ENCODE measurements at places on chromosomes 3 and 15.

DNA sequence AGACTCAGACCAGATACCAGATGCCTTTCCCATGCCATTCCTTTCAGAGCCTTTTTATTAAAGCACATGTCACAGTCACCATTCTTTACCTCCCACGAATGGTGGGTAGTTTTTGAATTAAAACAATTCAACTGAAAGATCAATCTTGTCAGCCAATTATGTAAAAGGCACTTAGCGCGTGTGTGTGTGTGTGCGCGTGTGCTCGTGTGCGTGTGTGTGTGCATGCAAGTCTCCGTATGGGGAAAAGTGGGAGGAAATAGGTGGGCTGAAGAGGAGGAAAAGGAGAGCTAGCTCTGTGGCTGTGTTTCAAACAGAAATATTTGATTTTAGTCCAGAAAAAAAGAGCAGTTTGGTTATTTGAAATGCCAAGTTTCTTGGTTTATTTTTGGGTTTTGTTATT lies 177.2 kb downstream of the KCNAB1 start:
- DNase-seq = no peak

GRCh38 chr3:133853063-133853924 lies 42.4 kb downstream of the RAB6B start:
- no peak for DNase-seq

- no peak for DNase-seq
Observed at GRCh38 chr3:4575381-4575780, 82.2 kb downstream of the ITPR1 start.

GRCh38 chr15:88834211-88834812 lies 31.1 kb downstream of the ACAN start:
- no peak for DNase-seq

GRCh38 chr3:46838301-46838700 lies 24.9 kb downstream of the MYL3 start:
- no peak for DNase-seq

GRCh38 chr15:101058735-101059134 lies 139.6 kb downstream of the LRRK1 start:
- DNase-seq = no peak

DNA sequence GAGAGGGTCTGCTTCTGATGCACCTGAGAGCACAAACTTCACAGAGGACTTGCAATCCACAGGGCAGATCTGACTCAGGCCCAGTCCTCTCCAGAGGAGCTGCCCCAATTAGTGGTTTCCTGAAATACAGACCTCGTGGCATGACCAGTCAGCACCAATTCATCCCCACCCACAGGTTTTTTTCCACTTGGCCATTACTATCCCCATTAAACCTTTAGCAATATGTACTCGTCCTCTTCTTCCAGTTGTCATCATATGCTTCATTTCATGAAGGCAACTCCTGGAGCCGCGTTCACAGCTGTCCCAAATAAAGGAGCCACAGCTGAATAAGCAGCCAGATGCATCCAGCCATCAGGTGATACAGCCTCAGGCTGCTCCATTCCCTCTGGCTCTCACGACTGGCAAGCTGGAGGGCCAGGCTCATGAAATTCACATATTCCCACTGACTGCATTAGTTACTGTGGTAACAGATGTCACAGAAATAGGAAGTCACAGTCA lies 163.1 kb downstream of the FMN1 start:
- no peak for DNase-seq

DNA sequence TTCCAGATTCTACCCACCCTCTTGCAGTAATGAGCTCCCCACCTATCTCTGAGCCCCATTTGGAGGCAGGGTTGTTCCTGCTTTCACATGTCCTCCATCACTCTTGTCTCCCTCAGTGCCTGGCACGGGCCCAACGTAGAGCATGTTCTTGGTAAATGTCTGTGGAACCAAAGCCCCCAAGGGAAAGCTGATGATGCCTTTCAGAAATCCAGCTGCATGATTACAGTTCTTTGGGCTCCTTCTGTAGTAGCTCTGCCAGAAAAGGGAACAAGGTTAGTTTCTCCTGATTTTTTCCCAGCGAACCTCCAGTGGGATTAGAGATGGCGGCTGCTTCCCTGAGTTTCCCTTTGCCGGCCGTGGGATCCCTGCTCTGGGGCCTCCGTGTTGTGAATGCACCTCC lies 39.3 kb downstream of the CGNL1 start:
- DNase-seq = no peak

- DNase-seq = no peak
Observed at GRCh38 chr15:77018796-77019505, 24.0 kb downstream of the PSTPIP1 start.

GRCh38 chr15:40054855-40055575 lies 16.0 kb upstream of the SRP14 start:
- no peak for DNase-seq

GRCh38 chr3:15097891-15098290 lies 1.1 kb downstream of the RBSN start:
- peak; percentile 17 for DNase-seq

DNA sequence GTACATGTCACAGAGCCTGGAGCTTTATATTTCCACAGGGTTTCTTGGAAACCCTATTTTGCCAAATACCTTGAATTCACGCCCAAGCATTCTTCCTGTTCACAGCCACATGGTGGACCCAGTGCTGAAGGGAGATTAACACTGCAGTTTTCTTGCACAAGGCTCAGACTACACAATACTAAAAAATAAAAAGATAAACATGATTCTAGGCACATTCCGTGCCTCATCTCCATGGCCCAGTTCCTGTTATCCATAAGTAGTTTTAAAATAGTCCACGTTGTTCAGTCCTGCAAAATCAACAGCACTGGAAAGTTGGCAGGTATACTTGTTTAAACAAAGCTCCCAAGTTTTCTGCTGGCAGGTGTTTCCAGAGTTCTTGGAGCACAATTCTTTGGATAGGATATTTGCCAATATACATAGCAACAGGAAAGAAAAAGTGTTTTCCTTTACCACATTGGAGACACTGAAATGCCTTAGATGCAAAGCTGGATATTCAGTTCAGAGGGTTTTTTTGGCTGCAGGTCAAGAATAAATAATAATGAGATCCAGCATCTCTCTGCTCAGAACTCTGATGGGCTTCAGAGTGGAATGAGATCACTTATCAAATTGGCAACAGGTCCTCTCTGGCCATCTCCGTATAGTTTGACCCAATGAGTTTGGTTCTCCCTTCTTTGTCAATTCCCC lies 88.1 kb upstream of the TGFBR2 start:
- DNase-seq = no peak

DNA sequence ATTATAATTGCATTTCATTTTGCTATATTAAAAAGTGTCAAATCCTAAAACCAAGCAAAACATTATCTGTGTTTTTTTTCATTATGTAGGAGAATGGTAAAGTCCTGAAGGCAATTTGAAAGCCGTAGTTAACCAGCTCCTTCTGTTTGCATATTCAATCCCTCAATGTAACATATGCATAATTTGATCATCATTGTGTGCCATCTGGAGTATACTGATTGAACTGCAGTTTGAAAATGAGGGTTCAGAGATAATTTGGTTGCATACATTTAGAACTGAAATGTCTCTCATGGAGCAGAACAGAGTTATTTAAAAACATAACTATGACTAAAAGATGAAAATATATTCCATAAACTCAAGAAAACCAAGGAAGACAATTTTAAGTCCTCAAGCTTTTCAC lies 518.6 kb downstream of the GBE1 start:
- no peak for DNase-seq

DNA sequence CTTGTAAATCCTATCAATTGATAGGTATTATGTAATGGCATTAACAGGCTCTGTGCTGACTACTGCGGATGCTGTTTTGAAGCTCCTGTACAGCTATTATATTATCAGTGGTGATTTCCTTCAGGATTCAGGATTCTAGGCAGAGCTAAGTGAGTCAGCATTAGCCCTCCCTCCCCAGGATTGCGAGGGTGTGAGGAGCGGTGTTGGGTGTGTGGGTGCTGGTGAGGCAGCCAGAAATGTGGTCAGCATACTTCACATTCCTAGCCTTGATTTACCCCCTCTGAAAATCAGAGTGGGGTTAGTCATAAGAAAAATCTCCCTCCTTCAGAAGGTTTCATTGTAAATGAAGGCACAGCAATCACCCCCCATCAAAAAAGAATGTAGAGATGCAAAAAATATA lies 72.5 kb downstream of the SNTN start:
- no peak for DNase-seq

GRCh38 chr3:38586546-38587520 lies 62.7 kb downstream of the SCN5A start:
- no peak for DNase-seq

- no peak for DNase-seq
Observed at GRCh38 chr15:98537516-98538060, 110.8 kb upstream of the IGF1R start.

DNA sequence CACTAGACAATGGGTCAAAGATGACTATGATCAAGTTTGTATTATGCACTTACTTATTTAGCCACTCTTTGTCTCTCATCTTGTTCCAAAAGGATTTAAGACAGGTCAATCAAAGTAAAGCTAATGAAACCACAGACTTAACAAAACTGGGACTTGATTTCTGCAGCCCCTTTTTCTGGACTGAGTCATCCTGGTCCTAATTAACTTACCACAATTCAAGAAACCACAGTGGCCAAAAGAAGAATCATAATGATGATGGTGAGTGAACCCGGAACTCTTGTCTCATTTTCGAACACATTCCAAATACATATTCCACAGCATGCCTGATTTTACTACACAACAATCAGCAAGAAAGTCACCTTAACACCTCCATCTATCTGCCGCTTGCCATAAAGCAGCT lies 1333.0 kb downstream of the ROBO1 start:
- no peak for DNase-seq

DNA sequence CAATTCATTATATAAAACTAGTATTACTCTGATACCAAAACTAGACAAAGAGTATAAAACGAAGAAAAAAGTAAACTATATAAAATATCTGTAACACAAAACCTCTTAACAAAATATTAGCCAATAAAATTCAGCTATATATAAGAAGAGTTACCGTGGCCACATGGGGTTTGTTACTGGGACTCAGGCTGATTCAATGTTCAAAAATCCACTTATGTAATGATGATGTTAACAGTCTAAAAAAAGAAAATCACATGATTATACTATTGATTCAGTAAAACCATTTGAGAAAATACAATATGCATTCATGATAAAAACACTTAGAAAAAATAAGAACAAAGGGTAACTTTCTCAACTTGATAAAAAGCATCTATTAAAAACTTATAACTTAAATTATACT lies 18.3 kb downstream of the P2RY1 start:
- DNase-seq = no peak

Data from stimulated activated CD8-positive, alpha-beta memory T cell treated with anti-CD3 and anti-CD28 coated beads, Interleukin-12 subunit alpha, Interleukin-12 subunit beta, amount 100 ng/mL, for 4 hours (primary cell).